HFFc6 (cell line): ENCODE measurements at places on chromosomes 3 and 15.

DNA sequence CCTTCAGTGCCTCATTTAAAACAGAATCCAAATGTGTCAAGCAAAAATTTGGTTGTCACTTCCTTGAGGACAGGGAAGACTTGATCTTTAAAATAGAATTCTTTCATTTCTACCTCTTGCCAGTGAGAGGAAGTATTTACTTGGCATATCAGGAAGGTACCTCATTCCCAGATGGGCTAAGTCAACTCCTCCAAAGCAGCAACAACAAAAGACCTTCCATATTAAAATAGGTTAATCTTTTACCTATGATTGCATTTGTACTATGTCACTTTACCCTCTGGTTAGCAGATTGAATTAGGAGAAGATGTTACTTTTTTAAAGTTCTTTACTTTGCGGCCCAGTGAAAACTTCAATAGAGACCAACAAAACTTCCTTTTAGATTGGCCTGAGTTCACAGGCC, 462.1 kb upstream of the ADAMTS9 start:
- DNase-seq = no peak

- DNase-seq = no peak
These were observed 102.5 kb downstream of the MYH15 start for GRCh38 chr3:108407886-108408285.

DNA sequence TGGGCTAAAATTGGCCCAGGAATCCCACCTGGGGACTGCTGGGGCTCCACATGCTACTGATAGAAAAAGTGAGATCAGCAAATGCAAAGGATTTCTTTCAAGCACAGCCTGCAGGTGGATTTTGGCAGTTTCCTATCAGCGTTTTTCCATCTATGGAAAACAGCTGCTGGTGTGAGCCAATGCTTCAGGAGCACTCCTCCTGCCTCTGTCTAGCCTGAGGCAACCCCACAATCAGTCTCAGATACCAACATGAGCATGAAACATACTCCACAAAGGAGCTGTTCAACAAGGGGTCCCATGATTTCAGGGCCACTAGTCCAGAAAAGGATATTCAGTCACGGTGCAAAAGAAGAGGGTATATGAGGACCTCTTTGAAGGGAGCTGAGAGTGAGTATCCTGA, 311.5 kb upstream of the THBS1 start:
- no peak for DNase-seq

GRCh38 chr3:59502806-59503205, 453.0 kb upstream of the CFAP20DC start:
- DNase-seq = peak; percentile 5

GRCh38 chr15:72890043-72890442, 106.5 kb upstream of the ADPGK start:
- DNase-seq = no peak

- peak; percentile 97 for DNase-seq
These were observed 153.7 kb upstream of the KCNMB2 start for GRCh38 chr3:178382449-178383061.

DNA sequence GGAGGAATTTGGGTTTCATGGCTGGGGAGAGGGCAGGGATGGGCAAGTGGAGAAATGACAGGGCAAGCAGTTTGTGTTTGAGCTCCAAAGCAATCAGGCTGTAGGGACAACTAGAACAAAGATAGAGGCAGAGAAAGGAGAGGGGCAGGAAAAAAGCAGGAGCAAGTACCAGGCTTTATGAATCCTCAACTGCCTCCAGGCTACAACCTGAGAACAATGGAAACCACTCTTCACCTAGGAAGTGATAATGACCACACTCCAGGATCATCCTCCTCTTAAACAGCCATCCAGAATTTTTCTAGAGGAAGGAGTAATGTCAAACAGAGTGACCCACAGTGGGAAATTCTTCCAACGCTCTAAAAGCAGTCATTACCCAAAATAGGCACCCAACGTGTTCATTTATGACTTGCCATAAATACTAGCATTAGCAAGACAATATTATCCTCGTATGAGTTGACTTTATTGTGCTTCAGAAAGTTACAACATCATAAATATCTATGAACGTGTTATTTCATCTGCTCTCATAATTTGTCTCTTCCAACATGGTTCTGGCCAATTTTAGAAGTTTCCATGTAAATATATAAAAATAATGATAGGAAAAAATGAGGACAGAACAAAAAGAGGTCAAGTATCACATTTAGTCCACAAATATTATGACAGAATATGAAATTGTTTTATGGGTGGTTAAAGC, 50.5 kb downstream of the TNFAIP8L3 start:
- no peak for DNase-seq

GRCh38 chr3:12278566-12278965, 10.3 kb upstream of the PPARG start:
- no peak for DNase-seq

- no peak for DNase-seq
These were observed 142.4 kb downstream of the ANXA2 start for GRCh38 chr15:60255390-60255789.

- DNase-seq = no peak
These were observed 15.1 kb upstream of the XYLB start for GRCh38 chr3:38331257-38332022.

GRCh38 chr3:106725566-106725965, 651.7 kb upstream of the CCDC54 start:
- peak; percentile 7 for DNase-seq

DNA sequence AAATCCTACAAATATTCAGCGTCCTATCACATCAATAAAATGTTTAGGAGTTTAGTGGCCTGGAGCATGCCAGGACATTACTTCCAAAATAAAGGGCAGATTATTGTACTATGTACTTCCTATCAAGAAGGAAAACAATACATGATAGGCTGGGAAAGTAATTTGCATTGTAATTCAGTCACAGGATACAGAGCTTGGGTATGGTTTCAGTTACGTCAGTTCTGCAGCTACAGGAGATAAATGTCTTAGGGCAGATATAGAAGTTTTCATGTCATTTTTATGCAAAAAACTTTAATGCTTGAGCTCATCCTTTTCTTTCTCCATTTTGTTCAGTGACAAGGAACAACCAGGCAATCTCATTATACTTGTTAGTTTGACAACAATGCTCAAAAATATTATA, 155.2 kb downstream of the NFKBIZ start:
- no peak for DNase-seq

DNA sequence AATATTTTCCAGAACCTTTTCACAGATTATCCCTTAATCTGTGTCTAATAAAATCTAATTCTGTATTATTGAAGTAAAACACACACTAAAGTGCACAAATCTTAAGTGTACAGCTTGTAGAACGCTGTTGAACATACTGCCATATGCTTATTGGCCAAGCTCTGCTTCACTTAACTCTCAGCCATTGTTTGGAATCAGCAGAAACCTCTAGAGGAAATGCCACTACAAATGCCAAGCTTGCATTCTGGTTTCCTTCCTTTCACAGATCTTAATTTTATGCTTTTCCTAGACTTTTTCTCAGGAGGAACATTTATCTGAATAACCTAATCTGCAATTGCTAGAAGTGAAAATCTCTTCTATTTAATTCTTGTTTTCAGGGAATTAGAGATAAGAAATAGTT, 10.1 kb downstream of the MNS1 start:
- DNase-seq = no peak

DNA sequence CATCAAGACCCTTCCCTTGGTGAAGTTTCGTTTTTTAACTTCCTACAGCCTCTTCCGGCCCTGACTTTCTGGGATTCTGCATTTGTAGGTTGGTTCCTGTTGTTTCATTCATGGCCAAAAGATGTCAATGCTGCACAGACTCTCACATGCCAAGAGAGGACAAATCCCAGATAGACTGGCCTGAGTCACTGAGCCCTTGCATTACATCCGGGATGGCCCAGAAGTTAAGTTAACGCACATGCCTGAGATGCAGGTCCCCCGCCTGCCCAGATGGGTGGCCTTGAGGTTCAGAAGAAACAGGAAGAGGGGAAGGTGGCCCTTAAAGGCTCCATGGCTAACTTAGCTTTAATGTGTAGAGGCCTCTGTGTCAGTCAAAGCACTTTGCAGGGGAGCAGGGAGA, 51.6 kb upstream of the SRGAP3 start:
- peak; percentile 56 for DNase-seq

DNA sequence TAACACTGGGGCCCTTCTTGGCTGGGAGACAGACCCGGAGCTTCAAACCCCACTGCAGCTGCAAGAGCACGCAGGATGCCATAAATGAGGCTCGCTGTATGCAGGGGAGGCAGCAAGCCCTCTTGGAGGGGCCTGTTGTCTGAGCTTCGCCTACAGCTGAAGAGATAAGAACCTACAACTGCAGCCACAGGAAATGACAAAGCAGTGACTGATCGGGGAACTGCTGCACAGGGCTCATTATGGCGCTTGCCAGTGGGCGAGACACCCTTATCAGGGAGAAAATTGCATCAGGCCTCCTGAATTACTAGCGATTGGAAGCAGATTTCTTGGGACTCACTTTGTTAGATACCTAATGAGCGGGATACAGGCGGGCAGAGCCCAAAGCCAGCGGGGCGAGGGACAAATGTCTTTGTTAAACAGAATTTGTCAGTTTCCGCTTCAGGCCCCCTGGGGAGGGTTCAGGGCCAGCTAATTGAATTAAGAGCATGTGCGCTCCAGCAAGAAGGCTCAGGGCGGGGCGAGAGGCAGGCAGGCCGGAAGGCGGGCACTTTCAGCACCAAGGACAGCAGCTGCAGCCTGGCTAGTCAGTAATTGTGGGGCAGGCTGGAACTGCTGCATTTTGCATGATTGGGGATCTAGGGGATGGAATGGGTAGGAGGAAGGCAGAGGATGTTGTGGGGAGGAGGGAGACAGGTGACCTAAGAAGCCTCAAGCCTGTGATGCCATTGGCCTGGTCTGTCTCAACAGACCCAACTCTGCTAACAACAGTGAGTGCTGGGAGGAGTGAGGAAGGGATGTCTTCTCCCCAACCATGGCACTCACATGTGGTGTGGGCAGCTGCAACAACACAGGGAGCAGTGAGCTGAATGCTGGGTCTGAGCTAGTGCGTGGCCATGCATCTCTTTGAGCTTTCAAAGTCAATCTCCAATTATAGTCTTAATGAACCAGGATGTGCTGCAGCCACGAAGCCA, 55.3 kb downstream of the CCDC33 start:
- peak; percentile 67 for DNase-seq

DNA sequence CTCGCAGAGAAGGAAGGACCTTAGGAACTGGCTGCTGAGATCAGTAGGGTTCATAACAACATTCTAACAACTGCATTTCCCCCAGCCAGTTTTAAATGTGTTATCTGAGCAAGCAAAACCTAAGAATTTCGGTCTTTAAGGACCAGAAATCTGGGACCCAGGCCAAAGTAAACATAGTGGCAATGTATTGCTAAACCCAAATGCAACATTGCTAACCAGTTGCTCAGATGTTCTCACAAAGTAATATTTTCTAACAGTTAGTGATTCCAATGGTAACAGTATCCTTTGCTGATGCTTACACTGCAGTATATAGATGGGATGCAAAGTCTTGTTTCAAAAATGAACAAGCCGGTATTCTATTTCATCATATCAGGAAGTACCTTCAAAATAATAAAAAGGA, 254.3 kb downstream of the RYR3 start:
- peak; percentile 12 for DNase-seq

GRCh38 chr3:43389388-43390254, 103.3 kb downstream of the SNRK start:
- DNase-seq = no peak

DNA sequence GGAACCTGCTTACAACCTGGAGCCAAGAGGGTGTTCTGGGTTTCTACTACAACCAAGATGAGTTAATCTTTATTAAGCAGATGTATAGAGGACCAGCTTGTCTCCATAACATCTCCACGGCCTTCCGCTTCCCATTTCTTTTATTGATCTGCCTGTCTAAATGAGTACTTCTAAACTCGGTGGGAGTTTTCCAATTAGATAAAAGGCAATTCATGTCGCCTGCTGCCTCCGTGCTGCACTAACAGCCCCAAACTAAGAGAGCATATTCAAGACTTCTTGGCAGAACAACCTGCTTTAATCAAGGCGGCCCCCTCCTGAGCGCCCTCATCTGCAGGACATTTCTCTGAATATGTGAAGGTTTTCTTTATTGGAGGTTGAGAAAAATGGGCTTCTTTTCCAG, 270.1 kb downstream of the PDCD6IP start:
- DNase-seq = no peak

DNA sequence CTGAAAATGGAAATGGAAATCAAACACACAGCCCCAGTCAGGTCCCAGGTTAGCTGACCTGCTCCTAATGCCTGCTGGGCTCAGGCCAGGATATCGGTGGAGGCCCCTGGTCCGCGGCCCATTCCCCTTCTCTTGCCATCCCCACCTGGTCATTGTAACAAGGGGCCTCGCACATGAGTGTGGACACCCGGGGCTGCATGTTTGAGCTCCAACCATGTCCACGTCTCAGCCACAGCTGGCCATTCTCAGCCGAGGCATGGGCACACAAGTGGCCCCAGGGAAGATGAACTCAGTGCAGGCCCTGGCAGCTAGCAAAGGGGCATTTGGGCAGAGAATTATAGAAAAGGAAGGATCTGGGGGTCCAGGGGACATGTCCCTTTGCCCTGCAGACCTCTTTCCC, 41.7 kb downstream of the FAM174B start:
- DNase-seq = no peak

GRCh38 chr3:96711816-96712215, 102.6 kb upstream of the EPHA6 start:
- no peak for DNase-seq

GRCh38 chr15:70127288-70127746, 29.6 kb upstream of the TLE3 start:
- no peak for DNase-seq

- no peak for DNase-seq
These were observed 252.1 kb downstream of the CPNE4 start for GRCh38 chr3:131782751-131783150.

DNA sequence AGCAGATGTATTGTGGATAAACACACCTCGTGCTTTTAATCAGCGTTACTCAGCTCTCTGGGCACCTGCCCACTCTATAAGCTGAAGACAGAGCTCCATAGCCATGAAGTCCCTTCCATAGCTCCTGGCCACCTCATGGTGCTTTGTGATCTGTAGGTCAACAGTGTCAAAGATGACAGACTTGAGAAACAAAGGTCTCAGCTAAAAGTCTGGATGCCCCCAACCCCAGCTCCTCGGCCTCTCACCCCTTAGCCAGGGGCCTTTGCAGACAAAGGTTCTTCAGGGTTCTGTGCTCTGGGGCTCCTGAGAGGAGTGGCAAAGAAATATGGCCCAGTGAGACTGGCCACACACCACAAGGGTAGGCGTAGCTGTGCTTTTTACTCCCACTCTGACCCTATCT, 168.6 kb downstream of the KLF13 start:
- DNase-seq = no peak

- DNase-seq = no peak
These were observed 140.4 kb downstream of the ZNF609 start for GRCh38 chr15:64600794-64601193.

GRCh38 chr3:184769382-184770170, 42.4 kb upstream of the VPS8 start:
- no peak for DNase-seq
